Fibroblast of upper back skin (primary cell): ENCODE measurements at places on chromosomes 6 and 20.

DNA sequence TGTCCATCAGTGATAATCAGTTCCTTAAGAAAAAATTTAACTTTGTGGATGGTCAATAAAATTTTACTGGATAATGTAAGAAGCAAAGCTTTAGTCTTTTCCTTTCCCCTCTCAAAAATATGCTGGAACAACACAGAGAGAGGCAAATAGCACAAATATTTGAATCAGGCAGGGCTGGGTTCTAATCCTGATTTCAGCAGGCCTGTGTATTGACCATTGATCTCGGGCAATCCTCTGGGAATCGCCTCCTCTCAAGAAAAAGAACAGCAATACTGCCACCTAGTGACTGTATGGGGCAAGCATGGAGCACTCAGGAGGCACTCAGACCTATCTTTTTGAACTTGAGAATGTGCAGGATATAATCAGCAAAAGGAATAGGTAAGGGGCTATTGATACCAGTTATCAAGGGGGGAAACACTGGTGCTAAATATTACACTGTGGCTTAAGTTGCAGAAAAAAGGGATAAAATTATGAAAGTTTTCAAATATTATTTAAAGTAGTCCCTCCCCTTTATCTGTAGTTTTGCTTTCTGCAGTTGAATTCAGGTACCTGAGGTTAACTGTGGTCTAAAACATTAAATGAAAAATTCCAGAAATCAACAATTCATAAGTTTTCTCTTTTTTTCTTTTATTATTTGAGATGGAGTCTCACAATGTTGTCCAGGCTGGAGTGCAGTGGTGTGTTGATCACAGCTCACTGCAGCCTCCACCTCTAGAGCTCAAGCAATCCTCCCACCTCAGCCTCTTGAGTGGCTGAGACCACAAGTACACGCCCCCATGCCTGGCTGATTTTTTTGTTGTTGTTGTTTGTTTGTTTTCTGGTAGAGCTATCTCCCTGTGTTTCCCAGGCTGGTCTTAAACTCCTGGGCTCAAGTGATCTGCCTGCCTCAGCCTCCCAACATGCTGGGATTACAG, 91.8 kb upstream of the NHSL1 start:
- peak; percentile 80 for DNase-seq

DNA sequence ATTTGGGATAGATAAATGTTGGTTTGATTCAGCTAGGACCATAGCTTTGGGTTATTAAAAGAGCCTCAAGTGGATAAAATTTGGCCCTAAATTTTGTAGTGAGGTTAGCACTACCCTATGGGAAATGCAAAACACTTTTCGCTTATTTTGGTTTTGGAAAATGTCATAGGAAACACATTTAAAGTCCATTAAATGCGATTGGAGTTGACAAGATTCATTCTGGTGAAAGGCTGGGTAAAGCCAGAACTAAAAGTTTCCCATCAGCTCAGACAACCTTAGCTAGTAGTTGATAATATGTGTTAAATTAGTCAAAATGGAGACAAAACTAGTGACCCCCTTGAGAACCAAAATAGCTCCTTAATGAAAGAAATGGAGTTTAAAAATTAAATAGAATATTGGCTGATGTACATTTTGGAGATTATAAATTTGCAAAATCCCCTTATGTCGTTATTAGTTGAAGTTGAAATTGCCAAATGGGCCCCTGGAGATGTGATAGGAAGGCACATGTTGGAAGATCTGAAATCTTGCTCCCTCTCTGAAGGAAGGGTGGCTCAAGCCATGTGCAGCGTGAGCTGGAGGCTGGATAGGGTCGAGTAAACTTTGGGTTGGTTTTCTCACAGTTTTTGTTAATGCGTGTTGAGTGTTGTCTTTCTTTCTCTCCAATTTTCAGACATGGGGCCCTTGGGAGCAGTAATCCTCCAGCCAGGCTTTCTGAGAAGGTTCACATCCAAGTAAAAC, 72.8 kb downstream of the CD83 start:
- no peak for DNase-seq

- DNase-seq, result no peak
Observed at GRCh38 chr20:34355427-34355826, 7.6 kb upstream of the ITCH start.

DNA sequence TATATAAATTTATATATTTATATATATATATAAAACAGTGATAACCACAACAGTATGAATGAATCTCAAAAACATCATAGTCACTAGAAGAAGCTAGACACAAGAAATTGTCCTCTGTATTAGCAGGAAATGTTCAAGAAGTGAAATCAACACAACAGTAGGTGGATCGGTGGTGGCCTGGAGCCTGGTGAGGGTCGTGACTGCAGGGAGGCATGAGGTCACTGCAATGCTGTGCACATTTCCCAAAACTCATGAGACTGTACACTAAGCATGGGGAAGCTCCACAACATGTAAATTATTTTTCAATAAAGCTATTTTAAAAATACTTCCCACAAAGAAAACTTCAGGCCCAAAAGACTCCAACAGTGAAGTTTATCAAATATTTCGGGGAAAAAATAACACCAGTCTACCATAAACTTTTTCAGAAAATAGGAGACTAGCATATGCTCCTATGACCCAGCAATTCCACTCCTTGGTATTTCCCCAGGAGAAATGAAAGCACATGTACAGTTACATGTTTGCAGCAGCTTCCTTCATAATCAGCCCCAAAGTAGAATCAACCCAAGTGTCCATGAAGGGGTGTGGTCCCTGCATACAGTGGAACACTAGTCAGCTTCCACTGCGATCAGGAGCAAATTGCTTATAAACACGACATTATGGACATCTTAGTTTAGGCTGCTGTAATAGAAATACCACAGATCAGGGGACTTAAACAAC, 144.2 kb downstream of the TBXT start:
- DNase-seq, result no peak

DNA sequence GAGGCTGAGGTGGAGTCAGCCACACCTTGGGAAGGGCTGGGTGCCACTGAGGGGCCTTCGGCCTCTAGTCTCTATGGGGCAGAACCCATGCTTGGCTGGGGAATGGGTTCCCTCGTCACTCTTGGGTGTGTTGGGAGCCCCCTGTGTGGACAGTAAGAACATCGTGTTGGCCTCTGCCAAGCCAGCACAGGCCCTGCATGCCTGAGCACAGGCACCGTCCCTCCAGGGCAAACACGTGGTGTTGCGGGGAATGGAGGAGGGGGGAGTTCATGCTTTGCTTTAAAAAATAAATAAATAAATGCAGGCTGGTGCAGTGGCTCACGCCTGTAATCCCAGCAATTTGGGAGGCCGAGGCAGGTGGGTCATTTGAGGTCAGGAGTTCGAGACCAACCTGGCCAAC, 63.0 kb downstream of the EZR start:
- DNase-seq, result no peak

GRCh38 chr6:24666641-24667377, at the start of the genes ACOT13 and TDP2:
ACOT13 (plus strand) TSS chr6:24667077; CDS start chr6:24667264, 187 bp downstream.
TDP2 (minus strand) TSS chr6:24666899; CDS start chr6:24666862, 37 bp downstream.
- peak; percentile 97 for DNase-seq

DNA sequence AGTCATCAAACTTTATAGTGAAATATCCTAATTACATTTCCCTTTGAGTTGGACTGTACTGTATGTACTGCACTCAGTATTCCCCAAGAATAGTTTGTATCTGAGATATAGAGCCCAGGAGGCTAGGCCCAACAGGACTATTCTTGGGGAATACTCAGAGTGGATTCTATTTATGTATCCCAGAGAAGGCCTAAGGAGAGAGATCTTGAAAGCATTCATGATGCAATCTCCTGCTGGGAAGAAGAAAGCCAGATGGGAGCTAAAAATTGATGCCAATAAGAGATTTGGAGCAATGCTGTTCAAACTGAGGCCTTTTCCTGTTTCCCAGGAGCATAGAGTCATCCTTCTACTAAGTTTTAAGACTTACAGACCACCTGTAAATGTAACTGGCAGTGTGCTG, 452.1 kb upstream of the PLCB4 start:
- peak; percentile 69 for DNase-seq

- no peak for DNase-seq
Observed at GRCh38 chr6:148082696-148083095, 259.9 kb upstream of the SASH1 start.

- DNase-seq, result no peak
Observed at GRCh38 chr6:44249082-44249748, 2.3 kb downstream of the HSP90AB1 start.
